ENCODE measurements at places on chromosomes 7 and 10.

- no peak for DNase-seq
These were observed 249.7 kb downstream of the MTERF1 start for GRCh38 chr7:91630581-91631380.

DNA sequence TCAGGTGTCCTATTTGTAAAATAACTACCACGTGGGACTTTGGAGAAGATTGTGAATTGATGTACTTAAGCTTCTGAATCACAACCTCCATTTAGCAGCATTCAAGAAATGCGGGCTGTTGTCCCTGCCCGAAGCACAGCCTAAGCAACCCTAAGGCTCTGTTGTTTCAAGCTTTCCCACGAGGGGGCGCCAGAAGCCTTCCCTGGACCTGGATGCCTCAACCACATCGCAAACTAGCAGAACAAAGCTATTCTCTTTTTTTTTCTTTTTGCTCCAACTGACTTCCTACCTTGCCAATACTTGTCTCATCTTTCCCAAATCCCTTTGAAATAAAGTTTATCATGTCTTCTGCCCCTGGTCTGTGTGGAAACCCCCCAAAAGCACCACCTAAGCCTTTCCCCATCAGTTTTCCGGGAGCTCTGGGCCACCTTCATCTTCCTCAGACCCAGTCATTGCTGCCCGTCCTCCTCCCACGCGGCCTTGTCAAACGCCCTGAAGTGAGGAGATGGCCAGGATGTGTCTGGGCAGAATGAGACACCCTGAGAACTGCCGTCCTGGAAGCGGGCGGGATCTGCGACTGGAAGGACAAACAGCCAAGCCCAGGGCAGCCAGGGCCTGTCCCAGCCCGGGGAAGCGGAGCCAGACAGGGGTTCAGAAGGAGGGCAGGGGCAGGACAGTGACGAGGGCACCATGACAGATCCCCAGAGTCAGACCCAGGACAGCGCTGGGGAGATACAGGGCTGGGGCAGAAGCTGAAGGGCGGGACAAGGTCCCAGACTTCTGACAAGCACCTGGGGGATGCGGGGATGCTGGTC, 112.7 kb downstream of the SLIT1 start:
- DNase-seq: peak; percentile 75

DNA sequence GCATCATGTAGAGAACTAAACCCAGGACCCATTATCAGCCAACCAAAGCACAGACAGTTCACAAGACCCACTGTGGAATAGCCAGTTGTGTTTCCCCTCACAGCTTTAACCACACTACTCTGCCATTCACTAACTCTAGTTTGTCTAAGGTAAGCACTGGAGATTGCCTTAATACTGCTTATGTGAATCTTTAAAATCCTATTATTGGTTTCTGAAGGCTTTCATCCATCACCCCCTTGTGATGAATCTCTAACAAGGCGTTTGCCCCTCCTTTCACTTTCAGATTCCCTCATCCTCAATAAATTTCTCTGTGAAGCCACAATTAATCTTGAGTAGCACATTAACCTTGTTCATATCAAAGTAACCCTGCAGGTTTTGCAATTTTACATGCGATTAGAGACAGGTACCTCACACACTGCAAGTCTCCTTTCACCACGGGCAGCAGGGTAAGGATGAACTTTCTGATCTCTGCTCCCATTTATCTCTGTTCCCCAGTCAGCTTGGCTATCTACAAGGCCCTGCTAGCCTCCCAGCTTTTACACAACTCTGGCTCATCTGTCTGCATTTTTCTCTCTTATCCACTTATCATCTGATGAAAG, 785.6 kb downstream of the REEP3 start:
- no peak for DNase-seq

GRCh38 chr7:2869981-2870380, 25.9 kb upstream of the GNA12 start:
- no peak for DNase-seq

DNA sequence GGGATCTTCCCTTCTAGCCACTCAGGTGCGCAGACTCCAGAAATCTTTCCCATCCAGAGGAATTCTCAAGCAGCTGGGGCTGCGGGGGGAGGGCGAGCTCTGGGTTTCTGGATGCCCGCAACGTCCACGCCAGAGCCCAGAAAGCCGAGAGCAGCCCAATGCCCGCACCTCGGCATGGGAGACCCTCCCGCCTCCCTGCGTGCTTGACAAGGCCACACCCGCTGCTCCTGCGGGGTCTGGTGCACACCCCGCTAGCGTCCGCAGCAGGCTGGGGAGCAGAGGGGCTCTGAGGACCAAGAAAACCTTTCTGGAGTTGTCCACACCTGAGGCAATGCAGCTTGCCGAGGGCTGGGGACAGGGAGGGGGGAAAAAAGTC, 66.2 kb downstream of the SLC29A4 start:
- no peak for DNase-seq

GRCh38 chr7:2580636-2581035, 21.9 kb downstream of the IQCE start:
- DNase-seq: no peak

DNA sequence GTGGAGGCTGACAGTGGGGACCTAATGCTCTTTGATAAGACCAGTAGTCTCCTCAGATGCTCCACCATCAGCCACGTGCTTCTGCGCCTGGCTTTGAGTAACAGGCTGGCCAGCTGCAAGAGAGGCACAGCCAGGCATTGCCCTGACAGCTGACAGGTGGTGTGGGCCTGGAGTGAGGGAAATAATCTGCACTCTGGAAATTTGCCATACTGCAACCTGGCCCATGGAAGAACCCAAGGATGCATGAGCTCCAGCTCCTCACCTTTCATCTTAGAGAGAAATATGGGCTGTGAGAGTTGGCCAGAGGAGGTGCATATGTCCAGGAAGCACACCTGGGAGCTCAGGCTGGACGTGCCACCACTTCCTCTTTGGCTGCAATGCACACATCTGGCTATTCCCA, 118.9 kb downstream of the PLXDC2 start:
- DNase-seq: no peak

DNA sequence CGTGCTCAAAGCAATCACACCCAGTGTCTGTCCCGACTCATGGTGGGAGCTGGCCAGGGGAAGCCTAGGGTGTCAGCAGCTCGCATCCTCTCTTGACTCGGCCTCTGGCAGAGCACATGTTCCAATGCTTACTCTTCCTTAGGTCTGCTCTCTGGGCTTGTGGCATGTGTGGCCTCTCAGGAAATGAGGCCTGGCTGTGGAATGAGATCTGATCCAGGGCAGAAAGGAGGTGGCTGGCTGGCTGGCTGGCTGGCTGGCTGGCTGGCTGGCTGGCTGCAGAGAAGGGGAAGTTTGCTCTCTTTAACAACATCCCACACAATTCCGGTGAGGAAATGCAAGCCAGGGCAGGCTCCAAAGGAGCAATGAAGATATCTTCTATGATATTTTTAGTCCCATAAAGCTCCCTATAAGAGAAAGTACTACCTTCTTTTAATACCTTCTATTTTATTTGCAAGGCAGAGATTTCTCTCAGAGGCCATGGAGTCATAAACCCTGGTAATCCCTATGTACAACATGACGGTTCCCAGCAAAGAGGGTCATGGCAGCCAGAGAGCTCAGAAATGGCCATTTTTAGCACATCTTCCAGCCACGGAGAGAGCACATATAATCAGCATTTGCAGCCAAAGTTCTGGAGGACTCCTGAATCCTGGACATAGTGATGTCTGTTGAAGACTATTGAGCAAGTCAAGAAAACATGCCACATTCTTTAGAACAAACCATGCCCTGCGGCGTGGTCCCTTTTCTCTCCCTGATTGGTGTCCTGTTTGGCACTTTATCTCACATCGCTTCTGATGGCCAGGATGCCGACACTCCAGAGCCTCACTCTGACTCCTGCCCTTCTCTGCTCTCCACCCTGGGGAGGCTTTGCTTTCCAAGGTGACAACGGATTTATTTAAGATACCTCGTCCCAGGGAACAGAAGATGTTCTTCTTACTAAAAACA, 153.7 kb downstream of the FANK1 start:
- no peak for DNase-seq

DNA sequence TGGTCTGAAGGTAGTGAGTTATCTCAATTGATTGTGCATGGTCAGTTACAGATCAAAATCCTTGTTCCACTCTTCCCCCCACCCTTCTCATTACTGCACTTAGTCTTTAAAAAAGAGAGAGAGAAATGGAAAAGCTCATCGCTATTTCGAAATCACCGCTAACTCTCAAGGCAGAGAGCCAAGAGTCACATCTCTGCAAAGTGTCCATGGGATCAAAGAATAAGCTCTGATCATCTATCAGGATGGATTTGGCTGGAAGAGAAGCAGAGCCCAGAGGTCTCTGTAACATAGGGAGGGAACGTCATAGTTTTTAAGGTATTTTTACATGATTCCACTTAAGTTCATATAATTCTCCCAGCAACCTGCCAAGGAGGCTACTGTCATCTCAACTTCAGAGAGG, 30.0 kb upstream of the MYH16 start:
- DNase-seq: no peak

GRCh38 chr7:132004529-132004928, 448.1 kb upstream of the PODXL start:
- no peak for DNase-seq

- DNase-seq: no peak
These were observed 244.8 kb upstream of the TCERG1L start for GRCh38 chr10:131556061-131556896.

DNA sequence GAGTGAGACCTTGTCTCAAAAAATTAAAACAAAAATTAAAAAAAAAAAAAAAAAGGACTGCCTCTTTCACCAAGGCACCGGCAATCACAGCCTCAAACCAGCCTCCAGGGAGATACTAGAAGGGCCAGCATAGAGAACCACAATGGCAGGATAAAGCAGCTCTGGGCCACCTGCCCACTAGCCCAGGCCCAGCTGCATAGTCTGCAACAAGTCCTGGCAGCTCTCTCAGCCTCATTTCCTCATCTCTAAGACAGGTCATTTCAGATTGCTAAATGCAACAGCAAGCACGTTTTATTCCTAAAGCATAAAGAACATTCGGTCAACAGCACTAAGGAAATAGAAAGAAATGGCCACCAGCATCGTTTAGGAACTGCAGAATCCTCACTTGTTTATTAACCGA, 28.8 kb downstream of the XPNPEP1 start:
- DNase-seq: no peak
